B cell (primary cell): ENCODE measurements at places on chromosomes 16 and 17.
A peak's percentile ranks its signal among the peaks of the same experiment; 100 is the strongest.

GRCh38 chr17:65039336-65039988, 17.1 kb downstream of the GNA13 start:
- DNase-seq: peak; percentile 83

DNA sequence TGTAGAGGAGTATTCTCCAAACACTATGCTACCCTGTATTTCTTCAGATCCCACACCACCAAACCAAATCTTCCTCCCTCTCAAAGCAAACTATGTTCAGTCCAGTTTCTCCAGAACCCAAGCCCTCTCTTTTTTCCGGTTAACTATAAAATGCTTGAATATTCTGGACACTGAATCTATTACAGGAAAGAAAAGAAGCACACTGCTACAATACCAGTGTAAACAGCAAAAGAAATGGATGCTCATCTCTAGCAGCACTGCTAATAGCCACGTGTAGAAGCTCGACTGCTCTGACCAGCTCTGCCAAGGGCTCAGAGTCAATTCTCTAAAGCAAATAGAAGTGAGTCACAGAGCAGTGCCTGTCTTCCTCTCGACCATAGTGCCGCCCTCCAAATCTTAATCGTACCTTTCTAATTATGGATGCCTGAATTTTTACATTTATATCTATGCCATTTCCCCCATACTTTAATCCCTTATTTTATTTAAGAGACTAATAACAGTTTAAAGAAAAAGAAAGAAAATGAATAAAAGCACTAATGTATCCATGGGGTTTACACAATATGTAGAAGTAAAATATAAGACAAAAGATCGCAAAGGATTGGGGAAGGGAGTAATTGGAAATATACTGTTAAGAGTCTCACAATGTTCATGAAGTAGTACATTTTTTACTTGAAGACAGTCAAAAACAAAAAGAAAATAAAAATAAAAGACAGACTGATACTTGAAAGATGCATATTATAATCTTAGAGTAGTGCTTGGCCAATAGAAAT, 154.5 kb downstream of the PARN start:
- DNase-seq: no peak

DNA sequence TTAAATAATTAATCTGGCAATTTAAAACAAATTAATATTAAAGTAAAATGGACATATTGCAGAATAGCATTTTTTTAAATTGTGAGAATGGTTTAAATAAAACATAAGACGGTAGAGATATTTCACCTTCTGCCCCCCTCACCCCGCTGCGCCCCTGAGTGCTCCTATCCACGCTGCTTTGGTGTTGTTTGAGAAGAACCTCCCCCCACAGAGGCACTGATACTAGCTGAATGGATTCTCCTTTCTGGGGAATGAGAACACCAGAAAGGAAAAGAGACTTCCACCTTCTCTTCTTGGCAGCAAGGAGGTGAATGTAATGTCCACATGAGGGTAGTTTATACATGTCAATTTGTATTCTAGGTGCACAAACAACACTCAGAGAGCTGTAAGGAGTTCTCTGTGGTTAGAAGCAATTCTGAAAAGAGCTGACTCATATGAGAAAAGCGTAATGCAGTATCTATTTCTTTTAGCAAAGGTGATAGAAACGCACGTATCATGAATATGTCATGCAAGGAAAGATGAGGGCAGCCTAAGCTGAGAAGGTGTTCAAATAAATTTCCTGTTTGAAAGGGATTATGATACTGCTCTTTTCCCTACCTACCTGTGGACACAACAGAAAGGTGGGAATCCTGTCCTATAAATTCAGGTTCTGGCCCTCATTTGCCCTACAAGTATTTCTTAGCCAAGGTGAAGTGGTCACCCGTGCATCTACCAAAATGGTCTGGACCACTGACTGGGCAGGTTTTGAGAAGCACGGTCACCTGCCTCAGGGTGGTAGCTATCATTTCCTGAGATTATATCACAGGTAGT, 126.9 kb downstream of the PARN start:
- no peak for DNase-seq

GRCh38 chr17:8966926-8967325, 1.4 kb upstream of the PIK3R5 start:
- no peak for DNase-seq

DNA sequence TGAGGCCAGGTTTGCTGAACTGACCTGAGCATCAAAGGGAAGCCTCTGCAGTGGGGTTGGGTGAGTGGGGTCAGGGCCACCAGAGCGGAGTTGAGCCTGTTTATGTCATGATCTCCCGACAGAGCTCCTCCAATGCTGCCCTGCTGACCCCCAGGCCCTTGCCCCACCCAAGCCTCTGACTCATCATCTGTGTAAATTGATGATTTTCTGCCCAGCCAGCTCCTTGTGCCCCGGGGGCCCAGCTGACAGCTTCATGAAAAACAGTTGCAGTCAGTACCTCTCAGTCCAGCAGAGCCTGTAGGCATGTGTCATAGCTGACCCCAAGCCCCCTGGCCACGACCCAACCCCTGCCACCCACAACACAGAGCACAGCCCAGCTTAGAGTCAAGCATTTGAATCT, 134.9 kb downstream of the CCT6B start:
- DNase-seq: no peak

- no peak for DNase-seq
Observed at GRCh38 chr16:72635104-72635503, 412.8 kb downstream of the ZFHX3 start.

DNA sequence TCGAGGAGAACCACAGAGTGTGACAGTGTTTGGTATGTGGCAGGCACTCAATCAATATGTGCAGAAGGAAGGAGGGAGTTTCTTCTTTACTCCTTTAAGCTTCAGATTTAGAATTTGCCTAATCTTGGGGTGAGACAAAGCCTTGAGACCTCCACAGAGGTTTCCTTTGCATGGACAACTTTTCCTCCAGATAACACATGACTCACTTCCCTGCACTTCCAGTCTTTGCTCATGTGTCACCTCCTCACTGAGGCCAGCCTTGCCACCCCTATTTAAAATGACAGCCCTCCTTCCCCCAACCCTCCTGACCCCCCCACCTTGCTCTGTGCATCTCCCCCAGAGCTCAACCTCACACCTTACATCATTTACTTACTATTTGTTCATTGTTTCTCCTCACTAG, 17.4 kb upstream of the NOS2 start:
- DNase-seq: no peak

DNA sequence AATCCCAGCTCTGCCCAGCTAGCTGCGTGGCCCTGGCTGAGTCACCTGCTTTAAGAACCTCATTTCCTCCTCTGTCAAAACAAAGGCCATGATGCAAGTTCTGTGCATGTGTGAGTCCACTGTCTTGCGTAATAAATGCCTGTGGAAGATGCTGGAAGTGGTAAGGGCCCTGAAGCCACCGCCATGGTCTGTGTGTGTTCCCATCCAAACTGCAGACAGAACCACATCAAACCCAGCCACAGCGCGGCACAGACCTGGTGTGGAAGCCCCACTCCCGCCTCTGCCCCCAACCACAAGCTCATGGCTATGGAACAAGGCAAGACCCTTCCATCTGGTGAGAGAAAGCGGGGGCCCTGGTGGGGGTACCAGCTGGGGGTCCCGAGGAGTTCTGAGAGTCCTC, 26.0 kb downstream of the NECAB2 start:
- no peak for DNase-seq
